ENCODE measurements at places on chromosomes 4 and X.

DNA sequence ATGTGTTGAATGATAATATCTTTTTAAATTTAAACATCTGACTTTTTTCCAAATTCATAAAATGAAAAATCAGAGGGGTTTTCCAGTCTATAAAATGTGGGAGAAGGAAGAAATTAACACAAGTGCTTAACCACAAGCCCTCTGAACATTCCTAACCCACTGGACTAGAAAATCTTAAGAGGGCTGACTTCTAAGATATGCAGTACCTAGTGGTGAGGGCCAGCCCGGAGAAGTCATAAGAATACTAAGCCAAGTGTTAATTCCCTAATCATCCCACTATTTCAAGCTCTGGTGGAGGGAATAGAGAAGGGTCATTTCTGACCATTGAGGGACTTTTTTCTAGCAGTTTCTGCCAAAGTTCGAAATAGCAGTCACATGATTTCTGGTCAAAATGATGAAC lies 86.9 kb upstream of the NEIL3 start:
- no peaks in the 10 kb centered on the region for H3K36me3 ChIP-seq
- ATAC-seq = no peak
- H3K27ac ChIP-seq = no peak overlapping the region
- H3K27me3 ChIP-seq = no peaks in the 10 kb centered on the region

DNA sequence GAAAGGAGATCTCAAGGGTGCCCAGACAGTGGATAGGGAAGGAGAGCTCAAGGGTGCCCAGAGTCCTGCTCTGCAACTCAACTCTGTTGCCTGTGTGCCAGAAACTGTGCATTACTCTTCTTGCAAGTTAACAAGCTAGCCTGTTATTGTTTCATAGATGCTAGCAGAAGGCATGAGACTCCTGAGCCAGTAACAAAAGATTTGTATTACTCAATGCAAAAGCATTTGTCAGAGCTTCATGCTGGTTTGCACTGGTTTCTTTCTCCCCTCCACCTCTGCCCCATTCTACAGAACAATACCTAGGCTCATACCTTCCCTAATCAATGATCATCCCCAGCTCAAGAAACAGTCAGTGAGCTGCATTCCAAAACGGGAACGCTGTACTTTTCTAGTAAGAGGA lies 124.5 kb upstream of the NEIL3 start:
- no peak overlapping the region for H3K4me3 ChIP-seq
- no peak for ATAC-seq
- H3K27ac ChIP-seq = no peak overlapping the region
- no peaks in the 10 kb centered on the region for H3K36me3 ChIP-seq

DNA sequence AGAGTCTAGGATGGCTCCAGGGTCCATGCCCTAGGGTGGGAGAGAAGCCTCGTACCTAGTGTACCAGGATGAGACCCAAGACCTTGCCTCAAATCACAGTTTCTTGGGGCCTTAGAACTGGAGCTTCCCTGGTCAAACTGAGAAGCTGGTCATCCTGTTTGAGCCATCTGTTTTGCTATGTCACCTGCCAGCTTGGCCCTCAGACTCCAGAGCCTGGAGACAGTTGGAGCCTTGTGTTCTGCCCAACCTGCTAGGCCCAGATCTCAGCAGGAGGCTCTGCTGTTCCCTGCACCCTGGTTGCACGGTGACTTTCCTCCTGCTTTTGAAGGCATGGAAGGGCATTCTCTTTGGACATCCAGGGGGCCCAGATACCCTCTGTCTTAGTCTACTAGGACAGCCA lies 206.3 kb upstream of the ATP6AP2 start:
- H3K4me3 ChIP-seq = no peak overlapping the region
- no peaks in the 10 kb centered on the region for H3K36me3 ChIP-seq
- no peak for ATAC-seq
- H3K27ac ChIP-seq = no peak overlapping the region
- peaks cover 5% of the 10 kb centered on the region for H3K4me1 ChIP-seq
- no peaks in the 10 kb centered on the region for H3K27me3 ChIP-seq

- H3K4me3 ChIP-seq = no peak overlapping the region
- no peaks in the 10 kb centered on the region for H3K36me3 ChIP-seq
- no peak for ATAC-seq
These were observed 117.1 kb downstream of the GPC3 start for GRCh38 chrX:133868250-133868649.

DNA sequence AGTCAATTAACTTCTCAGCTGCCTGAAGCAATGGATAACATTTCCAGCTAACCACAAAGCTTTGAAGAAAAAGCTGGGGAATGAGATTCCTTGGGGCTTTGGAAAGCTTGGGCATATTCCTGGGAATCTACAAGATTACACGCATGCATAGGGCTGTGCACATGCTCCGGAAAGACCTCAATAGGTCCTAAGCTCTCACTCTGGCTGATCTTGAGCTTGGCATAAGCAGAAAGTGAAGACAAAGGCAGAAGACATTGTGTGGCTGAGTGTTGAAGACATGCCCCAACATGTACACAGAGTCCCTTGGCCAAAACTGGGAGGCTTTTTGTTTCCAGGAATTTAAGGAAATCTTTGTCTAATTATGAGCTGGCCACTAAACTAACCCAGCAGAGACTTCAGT lies 31.2 kb downstream of the ATG4A start:
- no peaks in the 10 kb centered on the region for H3K4me1 ChIP-seq
- no peaks in the 10 kb centered on the region for H3K27me3 ChIP-seq
- no peak overlapping the region for H3K4me3 ChIP-seq
- no peak for ATAC-seq
- peaks cover 6% of the 10 kb centered on the region for H3K36me3 ChIP-seq

- peaks cover 15% of the 10 kb centered on the region for H3K4me1 ChIP-seq
- H3K36me3 ChIP-seq = peaks cover 46% of the 10 kb centered on the region
- H3K27ac ChIP-seq = peak overlapping the region; percentile 68
These were observed 406.2 kb downstream of the MAPK10 start for GRCh38 chr4:85953651-85954018.

- H3K4me1 ChIP-seq = peaks cover 58% of the 10 kb centered on the region
- H3K27ac ChIP-seq = peak overlapping the region; percentile 74
- ATAC-seq = no peak
These were observed 107.7 kb downstream of the ANXA3 start for GRCh38 chr4:78659264-78659663.

Measured in stimulated activated memory B cell treated with anti-CD40 and anti-IgM and Interleukin-4, amounts not matched to agents 10 μg/mL and 1 μg/mL and 100 μg/mL, for 72 hours (primary cell).